Left cardiac atrium (tissue), 4 donors: ENCODE measurements at places on chromosomes 4 and X. TPM values are rescaled to one million over a fixed set of nuclear protein-coding genes. Genes with fewer than 3 reads are reported as not detected.
A peak's percentile ranks its signal among the peaks of the same experiment; 100 is the strongest.

DNA sequence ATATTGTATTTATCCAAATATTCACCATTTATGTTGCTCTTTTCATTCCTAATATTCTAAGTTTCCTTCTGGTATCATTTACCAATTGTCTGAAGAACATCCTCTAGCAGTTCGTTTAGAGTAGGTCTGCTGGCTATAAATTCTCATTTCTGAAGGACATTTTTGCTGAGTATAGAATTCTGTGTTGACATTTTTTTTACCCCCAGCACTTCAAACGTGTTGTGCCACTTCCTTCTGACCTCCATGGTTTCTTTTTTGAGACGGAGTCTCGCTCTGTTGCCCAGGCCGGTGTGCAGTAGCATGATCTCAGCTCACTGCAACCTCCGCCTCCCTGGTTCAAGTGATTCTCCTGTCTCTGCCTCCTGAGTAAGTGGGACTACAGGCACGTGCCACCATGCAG, 26.4 kb downstream of the JADE3 start:
- no peak for DNase-seq

MAGEA11 gene
- total RNA-seq = not detected

TMEM33 gene
- total RNA-seq = 34.7 TPM

- no peak for DNase-seq
These were observed 9.6 kb downstream of the MSX1 start for GRCh38 chr4:4868758-4869723.

DNA sequence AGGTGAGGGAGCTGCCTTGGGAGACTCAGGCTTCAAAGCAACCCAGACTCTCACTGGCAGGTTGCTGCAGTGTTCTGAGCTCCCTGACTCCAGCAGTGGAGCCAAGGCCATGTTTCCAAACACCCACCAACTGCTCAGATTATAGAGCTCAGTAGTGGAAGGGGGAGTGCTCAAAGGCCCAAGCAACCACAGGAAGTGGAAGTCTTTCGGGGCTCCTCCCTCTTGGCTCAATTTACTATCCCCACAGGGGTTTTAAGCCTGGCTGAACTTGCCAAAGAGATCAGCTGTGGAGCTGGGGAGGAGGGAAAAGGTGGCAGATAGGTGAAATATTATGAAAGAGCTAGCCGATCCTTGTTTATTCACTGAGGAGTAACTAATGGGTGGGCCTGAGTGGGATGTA, 82.5 kb downstream of the HPRT1 start:
- DNase-seq = no peak

DNA sequence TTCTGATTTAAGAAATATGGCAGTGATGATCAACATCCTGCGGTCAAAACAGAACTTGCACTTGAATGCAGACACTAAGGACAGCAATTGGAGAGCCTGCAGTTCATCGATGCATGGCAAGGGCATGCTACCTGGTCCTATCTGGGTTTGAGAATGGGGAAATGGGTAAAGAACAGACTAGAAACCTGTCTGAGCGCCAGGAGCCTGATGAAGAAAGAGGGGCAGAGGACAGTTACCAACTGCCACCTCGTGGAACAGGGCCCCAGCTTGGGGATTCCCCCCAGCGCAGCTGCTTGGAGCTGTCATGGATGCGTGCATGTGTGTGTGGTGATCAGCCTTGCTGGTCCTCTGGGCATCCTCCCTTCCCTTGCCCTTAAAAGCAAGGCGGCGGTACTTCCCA, 30.2 kb upstream of the NKRF start:
- no peak for DNase-seq

DNA sequence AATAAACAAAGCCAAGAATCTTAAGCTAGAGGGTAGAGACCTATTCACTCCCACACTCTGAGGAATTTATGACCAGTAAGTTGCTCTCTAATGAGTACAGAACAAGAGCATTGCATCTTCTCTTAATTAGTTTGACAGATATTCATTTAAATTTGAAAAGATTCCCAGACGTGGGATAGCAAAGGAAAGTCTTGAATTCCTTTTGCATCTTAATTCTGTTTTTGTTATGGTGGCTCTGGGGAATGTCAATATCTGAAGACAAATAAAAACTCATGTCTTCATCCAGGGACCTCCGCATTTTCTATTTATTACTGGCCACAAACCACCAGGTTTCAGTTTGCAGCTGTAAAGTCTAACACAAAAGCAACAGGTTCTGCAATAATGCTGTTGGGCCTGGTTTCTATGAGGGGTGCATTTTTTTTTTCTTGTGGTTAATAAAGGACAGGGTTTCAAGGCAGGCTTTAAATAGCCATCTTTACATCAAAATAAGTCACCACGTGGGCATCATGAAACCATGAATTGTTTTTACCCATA, 172.3 kb downstream of the SHROOM3 start:
- no peak for DNase-seq

SPIN2B gene
- 6.6 TPM for total RNA-seq

- no peak for DNase-seq
These were observed 169.9 kb downstream of the DCLK2 start for GRCh38 chr4:150248181-150248580.

DNA sequence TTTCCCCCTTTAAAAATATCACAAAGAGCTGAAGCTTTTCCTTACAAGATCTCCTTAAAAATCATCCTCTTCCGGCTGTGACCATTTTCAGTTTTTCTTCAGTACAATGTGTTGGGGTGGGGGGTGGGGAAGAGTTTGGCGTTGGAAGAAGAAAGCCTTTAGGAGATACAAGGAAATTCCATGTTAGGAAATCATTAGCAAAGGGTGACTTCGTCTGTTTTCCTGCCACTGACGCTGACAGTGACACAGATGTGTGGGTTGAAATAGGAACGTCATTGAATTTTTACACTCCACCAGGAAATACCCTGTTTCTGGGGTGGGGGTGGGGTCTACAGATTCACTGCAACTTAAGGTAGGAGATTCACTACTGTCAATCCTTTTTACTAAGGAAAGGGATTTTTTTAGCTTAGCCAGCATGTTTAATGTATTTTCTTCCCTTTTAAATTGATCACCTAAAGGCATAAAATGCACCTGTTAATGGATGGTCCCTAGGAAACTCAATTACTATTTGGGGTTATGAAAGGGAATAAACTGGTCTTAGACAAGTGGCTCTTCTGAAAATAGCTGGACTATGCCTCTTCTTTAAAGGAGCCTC, 3.9 kb downstream of the MAMLD1 start:
- DNase-seq = no peak

DNA sequence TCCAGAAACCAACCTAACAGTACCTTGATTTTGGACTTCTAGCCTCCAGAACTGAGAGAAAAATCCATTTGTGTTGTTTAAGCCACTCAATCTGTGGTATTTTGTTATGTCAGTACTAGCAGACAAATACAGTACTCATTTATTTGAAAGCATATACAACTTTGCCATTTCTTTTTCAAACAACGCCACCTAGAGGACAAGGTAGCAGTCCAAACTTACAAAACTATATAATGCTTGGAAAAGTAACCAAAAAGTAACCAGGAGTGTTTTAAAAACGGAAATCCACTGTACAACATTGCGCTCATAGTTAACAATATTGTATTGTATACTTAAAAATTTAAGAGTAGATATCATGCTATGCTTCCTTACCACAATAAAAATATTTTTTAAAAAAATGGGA, 37.0 kb upstream of the FGF13 start:
- no peak for DNase-seq

- no peak for DNase-seq
These were observed 243.9 kb downstream of the MAML3 start for GRCh38 chr4:139910106-139910505.

ZGRF1 gene
- total RNA-seq = 1.8 TPM

C4orf51 gene
- not detected for total RNA-seq

DNA sequence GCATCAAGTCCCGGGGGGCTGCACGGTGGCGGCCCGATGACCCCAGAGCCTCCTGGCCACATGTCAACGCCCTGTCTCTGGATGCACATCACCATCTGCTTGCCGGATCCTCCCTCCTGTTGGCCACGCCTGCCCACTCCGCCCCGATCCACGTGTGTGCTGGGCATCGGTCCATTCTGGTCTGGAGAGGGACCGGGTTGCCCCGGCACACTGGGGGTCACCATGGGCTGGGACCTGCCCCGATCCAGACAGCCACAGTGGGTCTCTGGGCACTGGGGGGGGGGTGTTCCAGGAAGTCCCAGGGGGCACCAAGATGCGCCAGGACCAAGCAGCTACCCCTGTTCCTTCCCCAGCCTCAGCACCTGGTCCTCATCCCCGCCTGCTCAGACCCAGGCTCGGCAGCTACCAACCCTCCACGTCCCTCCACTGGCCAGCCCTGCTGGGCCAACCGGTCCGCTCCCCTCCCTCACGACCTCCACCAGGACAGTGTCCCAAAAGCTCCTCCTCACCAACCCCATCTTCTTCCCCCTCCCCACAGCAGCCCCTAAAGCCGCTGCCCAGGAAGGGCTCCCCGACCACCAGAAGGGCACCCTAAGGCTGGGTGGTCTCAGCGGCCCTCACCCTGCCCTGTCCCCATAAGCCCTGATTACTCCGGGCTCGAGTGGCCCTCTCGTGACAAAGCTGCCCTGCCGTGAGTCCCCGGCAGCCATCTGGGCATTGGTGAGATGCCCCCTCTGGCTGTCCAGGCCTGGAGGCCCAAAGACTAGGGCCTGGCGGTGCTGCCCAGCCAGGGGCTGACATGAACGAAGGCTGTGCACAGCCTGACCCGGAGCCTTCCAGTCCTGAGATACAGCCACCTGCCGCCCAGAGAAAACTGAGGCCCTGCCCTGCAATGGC, 4.6 kb downstream of the CTBP1 start:
- DNase-seq = peak; percentile 52

RHOH gene
- 1.8 TPM for total RNA-seq

GRCh38 chr4:106315968-106316772, at the start of the genes AIMP1 and TBCK:
AIMP1 (plus strand) TSS chr4:106316550; CDS start chr4:106325010, 8,460 bp downstream.
TBCK (minus strand) TSS chr4:106316209; CDS start chr4:106308960, 7,249 bp downstream.
- DNase-seq = peak; percentile 91

GRCh38 chr4:175297965-175298565, 379.9 kb downstream of the ADAM29 start:
- DNase-seq = no peak

- no peak for DNase-seq
These were observed 67.0 kb upstream of the MSX1 start for GRCh38 chr4:4792466-4792865.

MID1 gene
- total RNA-seq = 25.5 TPM

GRCh38 chr4:76059750-76060149, 14.8 kb upstream of the ART3 start:
- no peak for DNase-seq

DNA sequence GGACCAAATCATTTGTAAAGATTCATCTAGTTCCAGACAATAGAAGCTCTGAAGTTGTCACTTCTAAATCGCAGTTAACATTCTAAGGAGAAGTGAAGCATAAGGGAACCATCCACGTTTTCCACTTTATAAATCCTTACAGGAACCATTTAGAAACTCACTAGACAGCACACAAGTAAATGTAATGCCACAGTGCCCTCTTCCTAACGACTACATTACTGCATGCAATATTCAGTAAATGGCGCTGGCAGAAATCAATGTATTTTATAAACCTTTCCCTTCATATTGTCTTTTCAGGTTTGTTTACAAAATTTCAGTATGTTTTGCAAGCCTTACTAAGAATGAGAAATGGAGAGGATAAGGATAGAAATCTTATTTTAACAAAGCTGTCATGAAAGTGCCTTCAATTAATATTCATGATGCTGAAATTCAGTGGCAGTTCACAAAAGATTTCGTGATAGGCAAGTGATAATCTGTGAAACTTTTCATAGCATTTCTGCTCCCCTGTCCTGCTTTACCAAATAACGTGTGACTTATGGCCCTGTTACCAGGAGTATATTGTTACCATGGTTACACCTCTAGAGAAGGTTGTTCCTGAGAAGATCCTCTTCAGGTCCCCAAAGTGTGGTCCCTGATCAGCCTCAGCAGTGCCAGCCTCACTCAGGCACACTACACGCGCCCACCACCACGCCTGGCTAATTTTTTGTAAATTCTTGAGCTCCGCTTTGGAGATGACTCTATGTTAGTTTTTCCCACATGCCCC, 54.2 kb downstream of the TMA16 start:
- no peak for DNase-seq

- DNase-seq = no peak
These were observed 34.7 kb upstream of the TASL start for GRCh38 chrX:30612250-30612655.

DNA sequence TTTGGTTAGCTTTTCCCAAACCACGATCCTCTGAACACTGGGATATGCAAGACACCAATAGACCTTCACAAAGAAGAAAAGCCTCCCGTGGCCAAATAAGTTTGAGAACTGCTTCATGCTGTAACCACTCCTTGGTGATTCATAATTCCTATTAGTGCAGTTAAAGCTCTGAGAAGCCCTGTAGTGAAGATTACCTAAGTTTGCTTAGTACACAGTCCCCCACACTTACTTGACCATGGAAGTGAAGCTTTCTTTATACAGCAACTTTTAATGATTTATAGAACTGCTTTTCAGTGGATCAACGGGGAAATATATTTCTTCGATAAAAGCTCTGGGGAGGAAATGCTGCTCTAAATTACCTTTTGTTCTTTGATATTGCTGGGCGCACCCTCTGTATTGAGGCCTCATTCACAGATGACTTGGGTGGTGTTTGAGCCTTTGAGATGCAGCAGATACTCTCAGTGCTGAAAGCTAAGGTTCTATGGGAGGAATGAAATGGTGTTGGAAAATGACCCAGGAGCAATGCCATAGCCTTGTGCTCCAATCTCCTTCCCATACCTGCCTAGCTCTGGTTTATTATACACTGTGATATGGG, 67.4 kb downstream of the CBLL2 start:
- DNase-seq = no peak

DNA sequence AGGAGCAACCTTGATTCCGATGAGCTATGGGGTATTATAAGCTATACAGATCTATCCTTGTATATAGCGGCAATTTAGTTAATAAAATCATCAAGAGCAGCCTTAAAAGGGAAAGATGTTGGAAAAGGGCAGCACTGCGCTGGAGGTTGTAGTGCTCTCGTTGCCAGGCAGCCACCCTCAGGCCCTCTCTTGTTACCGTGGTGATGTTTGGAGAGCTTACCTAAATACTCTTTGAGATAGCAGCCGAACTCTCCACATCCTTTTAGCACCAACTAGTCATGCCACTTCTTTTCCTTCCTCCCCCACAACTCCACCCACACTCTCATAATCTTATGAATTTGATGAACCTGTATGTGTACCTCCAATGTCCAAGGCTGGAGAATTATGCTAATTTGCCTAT, 3.8 kb upstream of the RADX start:
- no peak for DNase-seq

- no peak for DNase-seq
These were observed 964.7 kb downstream of the RAB28 start for GRCh38 chr4:12519426-12519825.
